NCI-H446 treated with DMSO at 0.1 percent for 48 hours (cell line): ENCODE measurements at places on chromosomes 3 and 15.

DNA sequence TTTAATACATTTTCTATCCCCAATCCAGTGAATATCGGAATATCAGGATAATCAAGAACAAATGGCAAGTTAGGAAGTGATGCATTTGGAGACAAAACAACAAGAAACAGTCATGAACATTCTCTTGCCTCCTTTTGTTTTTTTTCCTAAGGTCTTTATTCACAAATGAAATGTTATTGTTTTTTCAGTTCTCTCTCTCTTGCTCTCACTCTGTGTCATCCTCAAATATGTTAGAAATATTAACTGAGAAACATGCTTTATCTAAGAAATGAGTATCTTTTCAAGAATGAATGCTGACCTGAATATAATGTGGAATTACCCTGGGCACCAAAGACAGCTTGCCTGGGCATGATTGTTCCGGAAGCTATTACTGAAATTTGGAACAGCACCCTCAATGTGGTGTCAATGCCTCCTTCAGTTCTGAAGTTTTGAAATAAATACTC, 51.3 kb downstream of the RBMS3 start:
- DNase-seq, result no peak

DNA sequence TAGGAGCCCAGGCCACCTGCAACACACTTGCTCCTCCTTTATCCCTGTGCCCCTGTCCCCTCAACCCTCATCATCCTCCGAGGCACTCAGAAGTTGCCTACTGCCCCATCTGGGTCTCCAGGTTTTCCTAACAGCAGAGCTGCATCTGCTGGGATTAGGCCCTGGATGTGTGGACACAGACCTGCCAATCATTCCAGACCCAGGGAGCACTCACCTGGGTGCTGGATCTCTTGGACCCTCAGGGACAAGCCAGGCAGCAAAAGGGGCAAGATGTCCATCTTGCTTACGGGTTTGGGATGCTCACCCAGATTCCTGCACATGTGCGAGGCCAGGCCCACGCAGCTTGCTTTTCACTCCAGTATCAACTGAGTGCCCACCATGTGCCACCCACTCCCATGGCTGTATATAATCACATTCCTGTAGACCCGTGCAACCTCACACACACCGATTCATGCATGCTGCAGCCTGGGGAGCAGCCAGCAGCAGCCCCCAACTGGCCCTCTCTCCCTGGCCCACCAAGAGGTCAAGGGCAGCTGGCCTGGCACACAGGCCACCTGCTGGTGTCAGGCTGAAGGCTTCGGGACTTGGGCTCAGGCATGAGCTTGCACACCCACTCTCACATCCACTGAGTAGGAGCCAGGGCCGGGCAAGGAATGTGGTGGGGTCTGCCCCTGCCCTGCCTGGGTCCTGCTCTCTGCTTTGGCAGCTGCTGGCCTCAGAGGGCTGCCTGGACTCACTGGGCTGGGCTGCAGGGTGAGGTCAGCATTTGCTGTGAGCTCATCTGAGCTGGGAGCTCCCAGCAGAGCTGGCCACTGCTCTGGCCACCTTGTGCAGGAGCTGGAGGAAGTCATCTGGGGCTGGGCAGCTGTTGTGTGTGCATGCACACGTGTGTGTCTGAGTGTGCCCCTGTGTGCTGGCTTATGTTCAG, 14.9 kb downstream of the PRKCD start:
- DNase-seq, result no peak

GRCh38 chr3:169969174-169970095, 2.8 kb downstream of the SEC62 start:
- DNase-seq, result no peak

DNA sequence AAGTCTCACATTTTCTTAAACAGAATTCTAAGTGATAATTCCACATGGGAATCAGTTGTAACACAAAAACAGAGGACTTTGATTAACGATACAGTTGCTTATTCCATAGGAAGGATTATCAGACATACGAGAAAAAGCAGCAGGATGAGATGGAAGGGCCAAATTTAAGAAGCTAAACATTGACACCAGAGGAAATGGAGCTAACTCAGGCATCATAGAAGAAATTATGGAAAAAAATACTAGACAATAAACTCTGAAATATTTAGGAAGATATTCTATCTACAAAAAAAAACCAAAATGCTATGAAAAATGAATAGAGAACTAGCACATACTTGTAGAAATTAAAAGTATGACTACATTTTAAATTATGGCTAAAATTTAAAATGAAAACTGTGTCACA, 776.1 kb downstream of the ROBO1 start:
- no peak for DNase-seq

DNA sequence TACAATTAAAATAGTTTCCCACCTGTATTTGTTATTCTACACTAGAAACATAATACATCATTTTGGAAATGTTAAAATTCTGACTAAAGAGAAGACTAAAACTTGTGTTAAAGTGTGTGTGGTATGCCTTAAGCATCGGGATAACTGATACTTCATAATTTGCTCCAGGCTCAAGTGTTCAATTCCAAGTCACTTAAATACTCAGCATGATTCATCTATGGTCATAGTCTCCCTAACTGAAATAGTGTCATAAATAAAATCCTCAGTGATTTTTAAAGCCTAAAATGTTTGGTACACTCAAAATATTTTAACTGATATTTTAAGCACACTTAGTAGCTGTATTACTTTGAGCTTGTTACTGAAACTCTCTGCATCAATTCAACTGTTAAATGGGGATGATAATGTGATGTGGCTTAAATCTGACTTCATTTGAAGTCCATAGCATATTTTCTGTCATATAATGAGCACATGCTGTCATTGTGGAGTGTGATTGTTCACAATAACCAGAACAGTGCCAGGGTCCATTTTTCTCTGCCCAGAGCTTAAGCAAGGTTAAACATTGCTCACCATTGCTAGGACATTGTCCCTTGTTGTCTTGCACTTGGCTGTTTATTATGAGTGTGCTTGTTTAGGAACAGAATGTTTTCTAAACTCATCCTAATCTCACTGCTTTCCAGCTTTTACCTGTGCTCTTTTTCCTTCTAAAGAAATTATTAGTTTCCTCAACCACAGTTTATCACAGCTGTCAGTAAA, 122.2 kb downstream of the KLHL25 start:
- no peak for DNase-seq

GRCh38 chr3:20078194-20078714, 38.0 kb downstream of the KAT2B start:
- DNase-seq, result no peak

DNA sequence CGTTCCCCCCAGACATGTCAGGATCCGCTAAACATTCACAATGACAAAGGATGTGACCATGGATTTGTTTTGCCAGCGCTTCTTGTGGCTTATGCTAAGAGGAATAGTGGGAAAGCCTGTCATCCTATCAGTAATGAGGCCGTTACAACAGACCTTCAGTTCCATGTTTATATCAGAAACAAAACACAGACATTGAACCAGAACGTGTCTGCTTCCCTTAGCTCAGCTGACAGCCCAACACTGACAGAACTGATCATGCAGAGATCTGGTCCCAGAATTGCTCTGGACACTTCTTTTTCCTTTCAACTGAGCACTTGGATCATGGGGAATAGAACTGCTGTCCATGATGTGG, 58.3 kb upstream of the MYZAP start:
- DNase-seq, result no peak

- DNase-seq, result no peak
Measured at GRCh38 chr3:4231041-4231440, 72.1 kb upstream of the SETMAR start.

GRCh38 chr3:169390741-169391305, 272.7 kb downstream of the MECOM start:
- no peak for DNase-seq

DNA sequence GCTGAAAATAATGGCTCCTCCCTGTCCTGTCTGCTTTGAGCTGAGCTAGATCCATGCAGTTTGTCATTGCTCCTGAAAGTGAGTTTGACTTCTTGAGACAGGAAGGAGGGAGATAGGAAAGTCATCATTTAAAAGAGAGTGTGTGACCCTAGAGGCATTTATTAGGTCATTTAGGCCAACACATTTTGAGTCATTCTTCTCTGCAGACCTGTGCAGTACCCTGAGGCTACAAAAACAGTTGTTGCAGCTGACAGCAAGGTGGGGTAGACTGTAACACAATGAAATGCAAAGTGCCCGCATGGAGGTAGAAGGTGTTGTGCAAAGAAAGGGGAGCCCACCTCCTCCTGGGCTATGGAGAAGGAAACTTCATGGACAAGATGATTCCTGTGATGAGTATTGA, 102.8 kb upstream of the PFN2 start:
- DNase-seq, result no peak

DNA sequence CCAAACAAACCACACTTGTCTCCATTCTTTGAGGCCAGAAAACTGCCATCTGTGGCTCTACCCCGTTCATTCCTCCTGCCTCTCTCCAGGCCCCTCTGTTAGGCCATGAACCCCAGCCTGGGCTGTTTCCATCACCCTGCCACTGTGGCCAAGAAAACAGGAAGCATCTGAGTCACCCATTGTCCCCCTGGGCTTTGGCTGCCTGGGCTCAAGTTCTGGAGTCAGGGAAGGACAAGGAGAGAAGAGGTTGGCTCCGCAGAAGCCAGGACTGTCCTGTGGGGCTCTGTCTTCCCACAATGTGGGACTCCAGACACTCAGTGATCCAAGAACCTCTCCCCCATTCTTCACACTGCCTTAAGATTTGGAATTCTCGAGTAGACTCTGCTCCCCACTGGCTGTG, 14.8 kb upstream of the LCTL start:
- DNase-seq, result no peak

DNA sequence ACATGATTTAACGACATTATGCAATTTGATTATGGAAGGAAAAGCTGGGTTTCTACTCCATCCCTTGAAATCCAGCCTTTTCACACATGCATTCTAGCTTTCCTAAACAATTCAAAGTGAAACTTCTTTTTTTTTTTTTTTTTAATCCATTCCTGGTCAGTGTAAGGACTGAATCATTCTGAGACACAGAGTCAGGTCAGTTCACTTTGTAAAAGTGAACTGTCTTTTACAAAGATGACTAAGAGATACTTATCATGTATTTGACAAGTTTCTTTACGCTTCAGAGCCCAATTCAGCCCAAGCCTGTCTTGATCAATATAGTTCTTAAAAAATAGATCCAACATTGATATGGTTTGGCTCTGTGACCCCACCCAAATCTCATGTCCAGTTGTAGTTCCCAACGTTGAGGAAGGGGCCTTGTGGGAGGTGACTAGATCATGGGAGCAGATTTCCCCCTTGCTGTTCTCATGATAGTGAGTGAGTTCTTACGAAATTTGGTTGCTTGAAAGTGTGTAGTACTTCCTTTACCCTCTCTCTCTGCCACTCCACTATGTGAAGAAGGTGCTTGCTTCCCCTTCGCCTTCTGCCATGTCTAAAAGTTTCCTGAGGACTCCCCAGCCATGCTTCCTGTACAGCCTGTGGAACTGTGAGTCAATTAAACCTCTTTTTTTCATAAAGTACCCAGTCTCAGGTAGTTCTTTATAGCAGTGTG, 345.6 kb upstream of the THBS1 start:
- no peak for DNase-seq

DNA sequence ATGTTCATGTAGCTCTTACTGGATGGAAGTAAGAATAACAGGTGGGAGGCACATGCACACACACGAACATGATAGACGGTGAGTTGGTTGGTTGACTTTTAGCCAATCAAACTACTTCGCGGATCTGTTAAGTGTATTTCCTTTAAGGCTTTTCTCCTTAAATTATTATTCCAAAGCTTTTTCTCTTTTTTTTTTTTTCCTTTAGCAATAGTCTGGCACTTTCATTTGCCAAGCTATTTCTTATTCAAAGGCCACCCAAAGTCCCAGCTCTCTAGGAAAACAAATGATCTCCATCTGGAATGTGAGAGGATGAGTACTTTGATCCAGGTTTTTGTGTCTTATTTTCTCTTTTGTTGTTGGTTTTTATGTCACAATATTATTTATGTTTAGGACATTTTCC, 141.1 kb downstream of the TPRG1 start:
- DNase-seq, result no peak

GRCh38 chr15:32669896-32670611, 28.5 kb downstream of the SCG5 start:
- DNase-seq, result no peak

DNA sequence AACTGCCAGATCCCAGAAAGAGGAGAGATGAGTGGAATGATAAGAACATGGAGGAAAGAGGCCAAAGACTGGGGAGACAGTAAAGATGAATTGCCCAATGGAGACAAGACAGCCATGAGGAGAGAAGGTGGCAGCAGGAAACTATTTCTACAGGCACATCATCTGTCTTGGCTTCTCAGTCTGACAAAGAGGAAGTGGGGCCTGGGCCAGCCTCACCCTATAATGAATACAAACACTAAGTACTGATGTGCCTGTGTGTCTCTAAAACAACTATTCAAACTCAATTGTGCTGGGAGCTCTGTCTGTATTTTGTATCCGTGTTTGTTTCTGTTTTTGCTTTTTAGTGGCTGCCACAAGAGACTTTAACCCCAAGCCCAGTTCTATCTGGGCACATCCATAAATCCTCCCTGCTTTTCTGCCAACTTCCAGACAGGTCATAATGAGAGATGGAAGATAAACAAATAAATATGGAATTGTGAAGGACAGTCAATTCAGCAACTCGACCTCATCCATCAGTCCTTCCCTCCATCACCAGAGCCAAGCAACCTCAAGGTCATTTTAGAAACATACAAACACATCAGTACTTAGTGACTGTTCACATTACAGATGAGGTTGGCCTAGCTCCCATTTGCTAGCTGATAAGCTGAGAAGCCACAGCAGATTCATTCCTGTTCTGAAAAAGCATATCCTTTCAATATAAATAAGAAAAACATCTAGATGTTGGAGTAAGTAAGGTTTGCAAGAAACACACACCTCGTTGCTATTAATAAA, 116.7 kb downstream of the CADPS start:
- DNase-seq, result no peak

- peak; percentile 41 for DNase-seq
Measured at GRCh38 chr3:184716622-184717398, 4.9 kb upstream of the MAGEF1 start.

- DNase-seq, result no peak
Measured at GRCh38 chr15:77057685-77058084, 13.2 kb downstream of the TSPAN3 start.

- no peak for DNase-seq
Measured at GRCh38 chr3:56764184-56764583, 37.6 kb downstream of the ARHGEF3 start.

DNA sequence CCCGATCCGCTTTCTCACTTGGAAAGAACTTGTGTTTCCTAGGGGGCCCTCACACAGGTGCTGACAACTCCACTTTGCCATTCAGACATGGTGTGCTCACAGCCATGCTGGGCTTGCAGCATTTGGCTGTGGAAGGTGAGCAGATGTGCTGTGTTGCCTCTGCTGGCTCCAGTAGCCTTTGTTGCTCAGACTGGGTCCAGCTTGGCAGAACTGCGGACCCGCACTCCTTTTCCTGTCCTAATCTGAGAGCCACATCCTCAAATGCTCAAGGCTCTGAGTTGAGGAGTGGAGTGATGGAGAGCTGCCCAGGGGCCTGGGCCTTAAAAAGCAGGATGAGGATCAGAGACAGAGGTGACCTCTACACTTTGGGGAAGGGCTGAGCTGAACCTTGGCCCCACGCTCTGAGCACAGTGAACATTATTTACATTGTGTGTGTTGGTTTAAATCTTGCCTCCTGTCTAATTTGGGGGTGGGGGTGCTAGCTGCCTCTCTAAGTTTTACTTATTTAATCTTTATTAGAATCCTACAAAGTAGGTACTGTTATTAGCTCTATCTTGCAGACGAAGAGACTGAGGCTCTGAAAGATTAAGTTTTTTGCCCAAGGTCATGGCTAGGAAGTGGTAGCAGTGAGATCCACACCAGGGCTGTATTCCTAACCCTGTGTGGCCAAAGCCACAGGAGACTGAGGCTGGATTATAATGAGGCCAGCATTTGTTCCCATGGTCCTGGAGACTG, 17.2 kb downstream of the ACOX2 start:
- no peak for DNase-seq

- DNase-seq, result no peak
Measured at GRCh38 chr3:136957751-136958288, at the start of gene IL20RB. TSS of gene IL20RB (plus strand) at chr3:136957983. CDS start at chr3:136958114, 131 bp downstream.
